NCI-H2081 (cell line): ENCODE measurements at places on chromosomes 2 and 18.

GRCh38 chr18:79553696-79554095 is 125.9 kb upstream of the CTDP1 start:
- no peak for DNase-seq

GRCh38 chr2:146776596-146776995 is 1068.2 kb upstream of the ACVR2A start:
- no peak for DNase-seq

GRCh38 chr2:28164280-28164801 is 228.3 kb upstream of the FOSL2 start:
- DNase-seq: peak; percentile 4

DNA sequence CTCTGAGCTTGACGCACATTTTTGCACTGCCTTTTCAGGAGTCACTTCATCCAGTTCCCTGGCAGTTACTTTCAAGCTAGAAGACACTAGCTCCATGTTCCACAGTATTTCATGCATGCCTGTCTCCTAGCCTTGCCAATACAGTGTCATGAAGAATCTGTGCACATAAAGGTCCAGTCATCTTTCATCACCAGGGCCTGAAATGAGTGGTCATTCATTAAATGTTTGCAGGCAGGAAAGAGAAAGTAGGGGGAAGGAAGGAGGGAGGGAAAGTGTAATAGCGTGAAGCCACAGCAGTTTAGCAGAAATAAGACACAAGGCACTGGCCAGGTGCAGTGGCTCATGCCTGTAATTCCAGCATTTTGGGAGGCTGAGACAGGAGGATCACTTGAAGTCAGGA is 92.4 kb upstream of the COPS8 start:
- no peak for DNase-seq

DNA sequence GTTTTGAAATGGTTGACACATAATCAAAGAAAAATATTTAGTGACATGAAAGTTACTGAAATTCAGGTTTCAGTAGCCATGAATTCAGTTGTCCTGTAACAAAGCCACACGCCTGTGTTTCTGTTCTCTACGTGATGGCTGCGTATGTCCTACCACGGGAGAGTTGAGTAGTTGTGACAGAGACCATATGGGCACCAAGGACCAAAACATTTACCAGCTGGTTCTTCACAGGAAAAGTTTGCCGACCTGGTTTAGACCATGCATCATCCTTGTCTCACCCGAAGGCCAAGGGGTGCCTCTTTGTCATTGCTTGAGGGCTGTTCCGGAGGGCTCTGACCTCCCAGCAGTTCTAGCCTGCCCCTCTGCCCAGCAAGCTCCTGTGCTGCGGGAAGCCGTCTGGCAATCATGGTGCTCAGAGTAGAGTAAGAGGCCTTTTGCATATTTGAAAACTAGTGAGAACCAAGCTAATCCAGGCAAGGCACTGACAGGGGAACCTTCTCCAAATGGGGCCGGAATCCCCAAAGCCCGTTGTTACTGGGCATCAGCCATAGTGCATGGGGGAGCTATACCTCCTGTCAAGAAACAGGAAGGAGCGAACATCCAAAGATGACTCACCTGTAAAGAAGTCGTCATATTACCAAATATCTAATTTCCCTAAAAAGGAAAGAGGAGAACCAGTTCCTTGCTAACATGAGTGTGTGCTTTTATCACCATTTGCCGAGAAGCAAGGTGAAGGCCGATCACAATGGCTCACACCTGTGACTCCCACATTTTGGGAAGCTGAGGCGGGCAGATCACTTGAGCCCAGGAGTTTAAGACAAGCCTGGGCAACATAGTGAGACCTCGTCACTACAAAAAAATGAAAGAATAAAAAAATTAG is 92.6 kb upstream of the RAB12 start:
- no peak for DNase-seq

DNA sequence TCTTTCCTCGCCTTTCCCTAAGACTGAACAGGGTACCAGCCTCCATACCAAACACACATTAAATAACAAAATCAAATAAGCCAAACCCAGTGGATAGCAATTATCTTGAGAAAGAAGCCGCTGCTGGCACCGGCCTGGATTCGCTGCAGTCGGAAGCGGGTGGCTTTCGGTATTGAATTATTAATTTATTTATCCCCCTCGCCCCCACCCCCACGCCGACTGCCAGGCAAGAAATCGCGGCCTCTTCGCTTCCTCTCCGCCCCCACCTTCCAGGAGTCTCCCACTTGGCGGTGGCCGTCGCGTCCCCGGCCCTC is 370 bp upstream of the ZNF804A start:
- no peak for DNase-seq

- DNase-seq: no peak
Observed at GRCh38 chr2:101816598-101816997, 119.1 kb downstream of the MAP4K4 start.

DNA sequence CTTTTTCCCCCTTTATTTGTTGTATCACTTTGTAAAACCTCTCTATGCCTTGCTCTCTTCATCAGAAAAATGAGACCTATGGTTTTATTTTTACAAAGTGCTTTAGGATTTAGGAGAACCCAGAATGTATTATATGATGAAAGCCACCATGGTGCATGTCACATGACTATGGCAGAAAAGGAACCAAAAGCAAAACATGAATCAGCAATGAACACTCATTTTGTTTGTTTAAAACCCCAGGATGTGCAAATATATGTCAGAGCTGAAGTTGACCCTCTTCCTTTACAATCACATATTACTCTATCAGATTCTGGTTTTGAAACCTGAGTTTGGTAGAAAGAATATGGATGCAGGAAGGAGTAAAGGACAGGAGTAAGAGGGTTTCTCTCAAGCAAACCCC is 70.0 kb downstream of the FIGN start:
- no peak for DNase-seq

GRCh38 chr2:197596766-197597165 is 78.6 kb downstream of the RFTN2 start:
- DNase-seq: peak; percentile 11

- DNase-seq: peak; percentile 54
Observed at GRCh38 chr2:209579230-209579749, 155.4 kb downstream of the MAP2 start.

GRCh38 chr2:108553209-108553919 is 19.1 kb downstream of the LIMS1 start:
- DNase-seq: no peak

DNA sequence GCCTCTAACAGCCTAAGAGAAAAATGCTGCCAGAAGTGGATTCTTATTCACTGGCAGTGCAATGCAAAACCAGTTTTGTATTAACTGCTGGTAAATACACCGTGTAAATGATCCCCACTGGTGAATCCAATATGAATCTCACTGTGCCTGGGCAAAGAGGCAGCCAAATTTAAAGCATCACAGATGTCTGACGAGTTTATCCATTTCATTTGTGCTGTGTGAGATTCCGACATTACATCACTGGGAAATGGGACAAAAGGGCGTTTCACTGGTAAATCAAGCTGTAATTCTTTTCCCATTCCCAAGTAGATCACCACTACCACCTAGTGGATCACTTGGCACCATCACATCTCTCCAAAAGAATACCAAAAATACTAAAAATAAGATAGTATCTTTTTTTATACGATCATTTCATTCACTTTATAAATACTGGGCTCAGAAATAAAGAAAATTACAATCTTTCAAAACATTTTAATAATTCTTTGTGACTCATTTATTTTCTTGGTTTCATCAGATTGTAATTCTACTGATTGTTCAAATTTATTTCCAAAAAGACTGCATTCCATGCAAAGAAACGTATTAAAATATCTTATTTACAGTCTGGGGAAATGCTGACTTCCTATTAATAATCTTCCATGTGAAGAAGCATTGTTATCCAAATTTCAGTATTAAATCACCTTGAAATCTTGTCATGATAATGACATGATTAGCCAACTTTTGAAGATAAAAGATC is 125.6 kb downstream of the GRB14 start:
- DNase-seq: peak; percentile 53

GRCh38 chr2:187523325-187523724 is 30.9 kb downstream of the TFPI start:
- no peak for DNase-seq

DNA sequence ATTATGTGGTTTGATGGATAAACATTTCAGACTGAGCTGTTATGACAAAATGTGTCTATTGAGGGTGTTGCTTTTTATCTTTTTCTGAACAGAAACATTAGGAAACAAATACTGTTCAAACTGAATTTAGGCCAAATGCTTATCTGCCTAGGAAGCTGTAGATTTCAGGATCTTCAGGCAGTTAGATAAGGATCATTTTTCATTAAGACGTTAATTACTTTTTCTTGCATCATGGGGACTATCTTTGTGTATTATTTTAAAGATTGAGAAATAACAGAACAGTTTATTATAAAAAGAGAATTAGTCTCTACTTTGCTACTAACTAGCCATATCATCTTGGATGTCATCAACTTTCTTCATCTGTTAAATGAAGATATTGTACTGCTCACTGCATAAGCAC is 107.5 kb downstream of the TTC27 start:
- DNase-seq: no peak

- DNase-seq: peak; percentile 73
Observed at GRCh38 chr18:76493213-76494161, 1.6 kb downstream of the ZNF516 start.

DNA sequence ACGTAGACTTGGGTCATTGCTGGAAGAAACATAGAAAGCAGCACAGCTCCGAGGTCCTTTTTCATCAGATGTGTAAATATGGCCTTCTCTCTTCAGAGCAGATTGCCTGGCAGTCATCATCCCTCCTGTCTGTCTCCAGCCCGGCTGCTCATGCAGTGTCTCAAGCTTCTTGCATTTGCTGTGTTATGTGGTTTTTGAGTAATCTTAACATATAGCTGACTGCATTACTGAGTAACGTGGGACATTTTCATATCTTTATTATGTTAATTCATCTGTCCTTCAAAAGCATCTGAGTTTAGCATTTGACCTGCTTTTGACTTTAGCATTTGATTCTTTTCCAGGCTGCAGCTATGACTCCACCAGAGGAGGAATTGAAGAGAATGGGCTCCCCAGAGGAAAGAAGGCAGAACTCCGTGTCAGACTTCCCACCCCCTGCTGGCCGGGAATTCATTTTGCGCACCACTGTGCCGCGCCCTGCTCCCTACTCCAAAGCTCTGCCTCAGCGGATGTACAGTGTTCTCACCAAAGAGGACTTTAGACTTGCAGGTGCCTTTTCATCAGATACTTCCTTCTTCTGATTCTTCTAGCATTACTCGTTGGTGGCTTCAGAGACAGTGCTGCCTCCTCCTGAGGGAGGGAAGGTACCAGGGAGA is 116.2 kb downstream of the RAB3GAP1 start:
- no peak for DNase-seq

- DNase-seq: no peak
Observed at GRCh38 chr18:37812961-37813360, 247.4 kb upstream of the CELF4 start.

DNA sequence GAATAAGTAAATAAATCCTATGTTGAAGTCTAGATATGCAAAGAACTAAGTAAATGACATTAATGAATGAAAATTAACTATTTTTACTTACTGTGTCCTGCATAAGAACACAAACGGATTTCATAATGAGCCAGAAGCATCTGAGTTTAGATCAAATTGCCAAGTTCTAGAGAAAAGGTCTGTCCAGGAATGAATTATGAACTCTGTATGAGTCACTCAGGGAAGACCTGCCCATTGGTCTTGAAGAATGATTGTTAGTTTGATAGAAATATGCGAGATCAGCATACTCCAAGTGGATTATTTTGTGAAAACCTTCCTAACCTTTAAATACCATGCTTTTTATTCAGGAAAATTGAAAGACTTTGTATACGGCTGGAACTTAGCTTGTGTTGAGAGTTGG is 189.5 kb downstream of the DOK6 start:
- no peak for DNase-seq
